Bladder microvascular endothelial cell (primary cell): ENCODE measurements at places on chromosomes 5 and 9. TPM values are rescaled to one million over a fixed set of nuclear protein-coding genes. Genes with fewer than 3 reads are reported as not detected.

The SLC45A2 gene
- not detected in 2 replicates for total RNA-seq

The CDX1 gene
- not detected in 2 replicates for total RNA-seq

The NMUR2 gene
- total RNA-seq = not detected in 2 replicates

The GNA14 gene
- total RNA-seq = 2.6 and 69.0 TPM in 2 replicates

The IFNK gene
- not detected in 2 replicates for total RNA-seq
